Liver (tissue), 10 donors: ENCODE measurements at places on chromosomes 6 and 20. TPM values are rescaled to one million over a fixed set of nuclear protein-coding genes. Genes with fewer than 3 reads are reported as not detected.

FOXF2 gene
- polyA plus RNA-seq, result not detected

SYCP2 gene
- polyA plus RNA-seq, result 0.35 TPM

DZANK1 gene
- polyA plus RNA-seq, result 0.19 TPM

CDSN gene
- polyA plus RNA-seq, result not detected

NR2E1 gene
- not detected for polyA plus RNA-seq

TRIM15 gene
- polyA plus RNA-seq, result 2.8 TPM

MAPK13 gene
- 1.9 TPM for polyA plus RNA-seq

DNA sequence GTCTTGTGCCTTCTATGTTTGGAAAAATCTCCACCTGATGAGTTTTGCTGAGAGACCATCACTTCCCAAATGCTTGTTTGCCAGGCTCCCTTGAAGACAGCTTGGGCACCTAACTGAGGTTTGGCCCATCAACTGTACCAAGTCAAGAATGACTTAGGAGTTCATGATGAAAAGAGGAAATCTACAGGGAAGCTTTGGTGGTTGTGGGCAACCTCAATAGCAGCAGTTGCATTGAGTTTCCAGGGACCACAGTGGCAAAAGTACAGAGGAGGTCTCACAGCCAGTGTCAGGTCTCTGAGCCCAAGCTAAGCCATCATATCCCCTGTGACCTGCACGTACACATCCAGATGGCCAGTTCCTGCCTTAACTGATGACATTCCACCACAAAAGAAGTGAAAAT lies 49.7 kb upstream of the PHACTR1 start:
- DNase-seq, result no peak

DNA sequence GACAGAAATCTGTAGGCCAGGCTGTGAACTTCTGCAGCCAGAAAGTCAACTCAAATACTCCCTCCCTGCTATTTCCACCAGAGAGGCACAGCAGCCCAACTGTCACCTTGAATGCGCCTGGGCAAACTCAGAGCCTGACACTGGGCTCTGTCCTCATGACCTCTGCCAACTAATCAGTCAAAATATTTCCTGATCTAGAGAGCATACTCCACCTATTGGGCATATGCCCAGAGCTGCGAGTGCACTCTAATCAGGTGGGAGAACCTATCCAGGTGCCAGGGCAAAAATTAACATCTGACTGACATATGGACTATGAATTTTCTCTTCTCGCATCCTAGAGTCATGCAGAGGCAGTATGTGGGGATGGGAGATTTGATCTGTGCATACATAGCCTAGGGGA lies 406.3 kb upstream of the RUNX2 start:
- DNase-seq, result no peak

DNA sequence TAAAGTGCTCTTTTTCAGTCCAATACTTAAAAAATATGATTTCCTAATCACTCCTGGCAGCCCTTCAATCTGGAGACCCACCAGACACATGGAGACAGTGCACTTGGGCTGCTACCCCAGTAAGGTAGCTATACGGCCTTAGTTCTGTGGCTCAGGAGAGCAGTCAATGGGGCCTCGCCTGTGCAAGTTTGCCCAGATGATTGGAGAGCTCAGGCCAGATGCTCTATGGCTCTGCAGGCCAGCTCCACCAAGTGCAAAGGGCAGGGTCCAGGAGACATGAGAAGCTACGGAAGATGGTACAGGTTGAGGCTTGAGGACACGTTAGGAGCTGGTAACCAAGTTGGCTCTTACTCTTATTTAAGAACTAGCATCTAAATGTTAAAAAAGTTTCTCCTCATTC lies 30.7 kb downstream of the STK38 start:
- no peak for DNase-seq

DNA sequence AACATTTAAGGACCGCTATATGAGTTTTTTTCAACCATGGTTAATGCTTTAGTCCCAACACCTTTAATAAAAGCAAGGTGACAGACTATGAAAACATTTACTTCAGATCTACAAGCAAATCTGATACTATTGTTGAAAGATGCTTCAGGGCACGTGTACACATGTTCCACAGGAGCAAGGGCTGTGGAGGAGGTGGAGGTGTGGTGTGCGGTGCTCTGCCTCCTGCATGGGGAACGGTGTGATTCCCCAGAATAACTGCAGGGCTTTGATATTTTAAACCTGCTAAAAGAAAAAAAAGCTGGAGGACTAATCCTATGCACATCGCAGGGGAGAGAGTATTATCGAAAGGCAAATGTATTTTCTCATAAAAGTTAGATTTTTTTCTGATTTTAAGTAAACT lies 188.1 kb upstream of the CEP162 start:
- no peak for DNase-seq

GRCh38 chr20:40451552-40451951 lies 237.5 kb downstream of the MAFB start:
- no peak for DNase-seq

DNA sequence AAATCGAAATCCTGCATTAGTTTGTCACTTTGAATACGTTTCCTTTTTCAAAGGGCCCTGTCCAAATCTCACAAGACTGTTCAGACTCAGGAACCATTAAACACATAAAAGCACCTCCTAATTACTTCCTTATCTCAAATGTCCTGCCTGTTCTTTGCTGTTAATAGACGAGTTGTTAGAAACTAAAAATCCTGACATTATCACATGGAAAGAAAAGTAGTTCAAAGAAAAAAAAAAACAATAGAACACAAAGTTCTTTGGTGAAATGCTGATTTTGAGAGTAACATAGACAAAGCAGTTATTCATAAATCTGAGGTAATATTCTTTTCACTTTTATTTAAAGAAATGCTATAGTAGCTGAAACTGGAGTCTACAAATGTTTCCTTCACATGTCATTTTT lies 12.1 kb upstream of the TAB2 start:
- no peak for DNase-seq

DNA sequence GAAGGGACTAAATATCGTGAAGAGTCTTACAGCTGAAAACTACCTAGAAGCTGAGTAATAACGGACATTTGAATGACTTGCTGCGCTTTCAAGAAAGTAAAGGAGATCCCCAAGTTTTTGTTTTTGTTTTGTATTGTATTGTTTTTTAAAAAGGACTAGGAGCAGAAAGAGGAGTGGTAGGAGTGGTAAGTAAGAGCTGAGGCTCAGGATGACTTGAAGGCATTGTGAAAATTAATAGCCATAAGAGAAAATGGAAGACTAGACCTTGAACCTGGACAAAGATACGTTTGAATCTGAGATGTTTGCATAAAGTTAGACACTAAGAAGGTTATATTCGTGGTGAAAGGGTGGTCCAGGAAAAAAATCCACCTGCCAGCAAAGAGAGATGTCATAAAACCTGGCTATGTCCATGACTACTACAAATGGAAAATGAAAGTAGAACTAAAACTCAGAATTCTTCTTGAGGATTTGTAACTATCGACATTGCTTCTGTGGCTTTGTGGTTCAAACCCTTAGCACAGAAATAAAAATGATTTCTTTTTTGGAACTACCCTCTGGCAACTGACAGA lies 824.8 kb upstream of the FLRT3 start:
- DNase-seq, result no peak

- DNase-seq, result no peak
Observed at GRCh38 chr6:43373252-43373875, 3.9 kb upstream of the ZNF318 start.

DNA sequence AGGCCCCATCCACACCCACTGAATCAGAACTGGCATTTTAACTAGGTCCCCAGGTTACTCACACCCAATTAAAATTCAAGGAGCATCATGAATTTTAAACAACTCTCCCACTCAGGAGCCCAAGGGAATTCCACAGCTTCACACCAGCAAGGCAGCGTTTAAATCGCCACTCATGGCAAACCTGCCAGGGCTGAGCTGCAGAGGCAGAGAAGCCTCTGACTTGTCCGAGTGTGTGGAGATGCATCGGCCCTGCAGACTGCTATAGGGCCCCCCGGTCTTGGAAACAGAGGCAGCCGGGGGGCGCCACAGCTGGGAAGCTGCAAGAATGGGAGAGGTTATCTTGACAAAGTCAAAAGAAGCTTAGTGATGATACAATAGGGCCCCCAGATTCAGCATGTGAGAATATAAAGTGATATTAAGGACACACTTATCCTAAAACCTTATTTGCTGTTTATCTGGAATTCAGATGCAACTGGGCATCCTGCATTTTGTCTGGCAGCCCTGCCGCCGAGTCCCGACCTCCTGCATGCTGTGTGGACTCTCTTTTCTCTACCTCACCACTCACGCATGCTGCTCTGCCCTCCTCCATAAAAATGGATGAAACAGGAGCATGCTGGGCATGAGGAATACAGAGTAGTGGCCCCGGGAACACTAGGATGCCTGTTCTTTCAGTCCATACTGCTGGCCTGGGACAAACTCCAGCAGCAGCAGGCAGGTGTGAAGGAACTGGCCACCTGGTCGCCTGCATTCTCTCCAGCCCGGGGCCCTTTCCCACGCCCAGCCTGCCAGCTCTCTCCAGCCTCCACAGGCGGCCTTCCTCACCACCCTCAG lies 126.1 kb downstream of the PXDC1 start:
- DNase-seq, result no peak

- DNase-seq, result no peak
Observed at GRCh38 chr6:124684621-124685020, 277.6 kb upstream of the RNF217 start.

- DNase-seq, result peak; percentile 30
Observed at GRCh38 chr20:32439132-32439829, 81.2 kb downstream of the ASXL1 start.

- no peak for DNase-seq
Observed at GRCh38 chr6:142251930-142252445, 49.8 kb upstream of the ADGRG6 start.

GRCh38 chr6:14425805-14426204 lies 308.2 kb downstream of the CD83 start:
- DNase-seq, result no peak

DNA sequence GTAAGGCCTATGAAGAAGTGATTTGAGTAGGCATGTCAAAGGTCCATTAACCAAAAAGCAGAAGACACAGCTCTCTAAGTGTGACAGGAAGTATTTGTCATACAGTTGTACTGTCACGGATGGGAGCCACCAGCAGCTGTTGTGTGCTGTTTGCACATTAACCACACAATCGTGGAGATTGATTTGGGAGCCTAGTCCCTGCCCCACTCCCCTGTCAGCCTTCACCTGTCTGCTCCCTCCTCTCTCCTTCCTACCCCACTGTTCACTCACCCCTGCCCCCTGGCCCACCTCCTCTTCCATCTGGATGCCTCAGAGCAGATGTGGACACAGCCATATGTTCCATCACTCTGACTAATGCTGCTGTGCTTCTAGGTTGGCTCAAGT lies 124.7 kb upstream of the SPACA1 start:
- no peak for DNase-seq

GRCh38 chr6:108102965-108103364 lies 28.4 kb upstream of the OSTM1 start:
- no peak for DNase-seq

- no peak for DNase-seq
Observed at GRCh38 chr20:34834459-34834893, 9.0 kb upstream of the NCOA6 start.

DNA sequence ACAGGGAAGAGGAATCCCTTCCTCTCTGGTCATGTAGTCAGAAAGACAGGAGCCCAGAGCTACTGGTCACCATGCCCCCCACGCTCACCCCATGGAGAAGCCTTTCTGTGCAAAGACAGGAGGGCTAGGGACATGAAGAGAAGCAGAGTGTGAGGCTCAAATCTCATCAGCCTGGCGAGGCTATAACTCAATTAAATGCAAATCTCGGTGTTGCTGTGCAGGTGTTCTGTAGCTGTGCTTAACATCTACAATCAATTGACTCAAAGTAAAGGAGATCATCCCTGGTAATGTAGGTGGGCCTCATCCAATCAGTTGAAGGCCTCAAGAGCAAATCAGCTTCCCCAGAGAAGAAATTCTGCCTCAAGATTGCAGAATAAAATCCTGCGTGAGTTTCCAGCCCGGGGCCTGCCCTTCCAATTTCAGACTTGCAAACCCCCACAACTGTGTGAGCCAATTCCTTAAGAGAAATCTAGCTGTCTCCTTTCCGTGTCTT lies 64.4 kb downstream of the CHMP4B start:
- DNase-seq, result no peak

DNA sequence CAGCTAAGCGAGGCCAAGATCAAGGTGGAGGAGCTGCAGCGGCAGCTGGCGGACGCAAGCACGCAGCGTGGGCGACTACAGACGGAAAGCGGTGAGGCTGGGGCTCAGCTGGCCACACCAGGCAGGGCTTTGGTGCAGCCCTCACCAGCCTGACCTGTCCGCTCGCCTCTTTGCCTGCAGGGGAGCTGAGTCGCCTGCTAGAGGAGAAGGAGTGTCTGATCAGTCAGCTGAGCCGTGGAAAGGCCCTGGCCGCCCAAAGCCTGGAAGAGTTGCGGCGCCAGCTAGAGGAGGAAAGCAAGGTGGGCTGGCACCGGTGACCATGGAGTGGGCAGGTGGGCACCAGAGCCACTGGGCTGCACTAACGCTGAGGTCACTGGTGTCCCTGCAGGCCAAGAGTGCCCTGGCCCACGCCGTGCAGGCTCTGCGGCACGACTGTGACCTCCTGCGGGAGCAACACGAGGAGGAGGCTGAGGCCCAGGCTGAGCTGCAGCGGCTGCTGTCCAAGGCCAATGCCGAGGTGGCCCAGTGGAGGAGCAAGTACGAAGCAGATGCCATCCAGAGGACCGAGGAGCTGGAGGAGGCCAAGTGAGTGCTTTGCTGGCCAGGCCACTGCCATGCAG lies 42.8 kb downstream of the MYH7B start:
- no peak for DNase-seq

DNA sequence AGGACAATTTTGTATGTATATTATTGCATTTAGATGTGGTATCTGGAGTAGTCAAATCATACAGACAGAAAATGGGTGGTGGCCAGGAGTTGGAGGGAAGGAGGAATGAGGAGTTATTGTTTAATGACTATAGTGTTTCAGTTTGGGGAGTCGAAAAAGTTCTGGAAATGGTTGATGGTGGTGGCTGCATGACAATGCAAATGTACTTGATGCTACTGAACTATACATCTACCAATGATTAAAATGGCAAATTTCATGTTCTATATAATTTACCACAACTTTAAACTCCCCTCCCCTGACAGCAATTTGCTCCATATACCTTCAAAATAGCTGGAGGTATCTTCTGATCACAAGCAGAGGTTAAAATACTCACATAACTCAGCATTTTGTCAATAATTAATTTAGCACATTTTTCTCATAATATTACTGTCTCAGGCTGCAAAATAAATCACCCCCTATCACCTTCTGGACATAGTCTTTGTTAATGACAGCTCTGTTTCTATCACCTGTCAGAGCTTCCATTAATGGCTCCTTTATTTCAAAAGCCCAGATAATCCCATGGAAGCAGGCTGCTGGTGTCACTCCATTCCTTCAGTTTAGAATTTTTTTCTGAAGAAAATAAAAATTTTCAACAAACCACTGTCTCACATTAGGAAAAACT lies 25.7 kb upstream of the RHAG start:
- no peak for DNase-seq
